ENCODE measurements at places on chromosomes 7 and 10.

- DNase-seq = peak; percentile 28
Measured at GRCh38 chr7:158676171-158676840, 28.3 kb downstream of the NCAPG2 start.

DNA sequence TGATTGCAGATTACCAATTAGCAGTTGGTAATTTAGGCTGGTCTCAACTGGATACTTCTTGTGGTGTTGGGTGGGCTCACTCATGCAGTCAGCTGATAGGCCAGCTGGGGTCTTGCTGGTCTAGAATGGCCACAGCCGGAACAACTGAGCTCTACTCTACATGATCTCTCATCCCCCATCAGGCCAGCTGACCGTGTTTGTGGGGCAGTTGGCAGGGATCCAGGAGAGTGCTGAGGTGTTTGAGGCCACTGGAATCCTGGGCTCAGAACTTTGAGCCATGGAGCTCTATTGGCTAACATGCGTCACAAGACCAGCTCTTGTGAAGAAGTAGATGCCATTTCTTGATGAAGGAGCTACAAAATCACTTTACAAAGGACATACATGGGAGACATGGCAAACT lies 242.4 kb downstream of the GFRA1 start:
- DNase-seq = no peak

DNA sequence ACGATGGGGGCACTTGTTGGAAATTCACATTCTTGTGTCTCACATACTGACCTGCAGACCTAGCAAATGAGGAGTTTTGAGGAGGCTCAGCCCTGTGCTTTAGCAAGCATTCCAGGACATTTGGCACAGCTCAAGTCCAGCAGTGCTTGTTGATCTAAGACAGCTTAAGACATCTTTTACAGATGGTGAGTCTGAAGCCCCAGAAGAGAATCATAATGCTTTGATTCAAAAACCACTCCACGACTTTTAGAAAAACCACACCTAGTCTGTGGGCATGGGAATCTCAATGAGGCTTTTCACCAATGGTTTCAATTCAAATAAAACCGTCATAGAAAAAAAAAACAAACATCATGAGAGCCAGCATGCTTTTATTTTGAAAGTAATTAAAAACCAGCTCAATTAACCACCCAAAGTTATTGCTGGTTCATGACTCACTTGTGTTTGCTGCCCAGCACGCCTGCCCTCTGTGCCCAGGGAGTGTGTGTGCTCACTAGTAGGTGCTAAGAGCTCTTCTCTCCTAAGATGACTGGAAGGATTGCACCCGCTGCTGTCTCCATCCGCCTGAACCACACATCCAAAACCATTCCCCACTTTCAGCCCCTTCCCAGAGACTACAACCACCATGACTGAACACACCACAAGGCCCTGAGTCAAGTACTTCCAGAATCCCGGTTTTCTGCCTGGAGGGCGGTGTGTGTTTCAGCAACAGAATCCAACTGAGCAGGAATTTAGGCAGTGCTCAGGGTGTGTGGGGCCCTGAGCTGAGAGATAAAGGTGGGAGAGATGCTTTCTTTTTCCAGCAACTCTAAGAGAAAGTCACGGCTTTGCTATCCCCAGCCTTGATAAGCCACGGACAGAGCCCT lies 130.2 kb upstream of the ADAM12 start:
- DNase-seq = no peak

- no peak for DNase-seq
Measured at GRCh38 chr10:48285710-48286109, 11.2 kb upstream of the FRMPD2 start.

DNA sequence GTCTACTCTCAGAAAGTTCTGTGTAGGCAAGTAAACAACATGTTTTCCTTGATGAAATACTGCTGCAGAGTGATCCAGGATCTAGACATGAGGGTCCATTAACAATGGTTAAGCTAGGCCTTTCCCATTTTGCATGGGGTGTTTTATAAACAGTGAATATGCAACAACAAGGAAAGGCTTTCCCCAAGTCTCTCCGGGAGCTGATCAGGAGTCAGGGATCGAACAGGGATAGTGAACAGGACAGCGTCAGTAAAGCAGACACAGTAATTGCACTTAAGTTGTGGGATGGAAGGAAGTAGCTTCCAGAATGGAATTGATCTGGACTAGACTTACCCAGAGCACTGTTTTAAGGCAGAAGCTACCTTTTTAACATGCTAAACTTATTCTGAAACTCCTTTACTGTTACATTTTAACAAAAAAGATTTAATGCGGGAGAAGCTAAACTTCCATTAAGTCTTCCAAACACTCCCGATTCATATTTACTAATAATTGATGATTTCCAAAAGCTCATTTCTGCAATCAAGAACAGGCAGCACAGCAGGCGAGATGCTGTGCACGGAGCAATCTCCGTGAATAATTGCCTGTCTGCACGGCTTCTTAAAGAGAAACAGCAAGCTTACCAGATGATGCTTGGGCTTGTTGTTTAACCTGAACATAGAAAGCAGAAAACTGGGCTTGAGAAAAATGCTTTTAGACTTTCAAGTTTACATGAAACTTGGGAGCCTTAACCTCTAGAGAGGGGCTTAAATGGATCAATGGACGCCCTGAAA lies 50.3 kb upstream of the DOCK1 start:
- DNase-seq = no peak

GRCh38 chr10:62433181-62433692 lies 59.1 kb downstream of the ZNF365 start:
- peak; percentile 97 for DNase-seq

- peak; percentile 67 for DNase-seq
Measured at GRCh38 chr7:97179454-97180104, 62.1 kb downstream of the SDHAF3 start.

DNA sequence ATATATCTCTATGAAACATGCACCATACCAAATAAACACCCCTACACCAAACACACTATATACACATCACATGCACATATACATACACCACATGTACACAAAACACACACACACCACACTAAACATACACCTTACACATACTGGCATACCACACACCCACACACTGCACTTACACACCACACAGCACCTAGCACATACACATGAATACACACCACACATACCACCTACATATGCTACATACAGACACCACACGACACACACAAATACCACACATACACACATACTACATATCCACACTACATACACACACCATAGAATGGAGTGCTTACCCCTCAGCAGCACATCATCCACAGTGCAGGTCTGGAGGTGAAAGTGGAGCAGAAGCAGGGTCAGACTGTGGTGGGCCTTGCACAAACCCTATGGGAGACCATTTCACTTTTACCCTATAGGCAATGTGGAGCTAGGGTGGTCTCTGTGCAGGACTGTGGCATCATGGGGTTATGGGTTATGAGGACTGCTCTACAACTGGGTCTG lies 64.6 kb downstream of the WDFY4 start:
- DNase-seq = no peak

DNA sequence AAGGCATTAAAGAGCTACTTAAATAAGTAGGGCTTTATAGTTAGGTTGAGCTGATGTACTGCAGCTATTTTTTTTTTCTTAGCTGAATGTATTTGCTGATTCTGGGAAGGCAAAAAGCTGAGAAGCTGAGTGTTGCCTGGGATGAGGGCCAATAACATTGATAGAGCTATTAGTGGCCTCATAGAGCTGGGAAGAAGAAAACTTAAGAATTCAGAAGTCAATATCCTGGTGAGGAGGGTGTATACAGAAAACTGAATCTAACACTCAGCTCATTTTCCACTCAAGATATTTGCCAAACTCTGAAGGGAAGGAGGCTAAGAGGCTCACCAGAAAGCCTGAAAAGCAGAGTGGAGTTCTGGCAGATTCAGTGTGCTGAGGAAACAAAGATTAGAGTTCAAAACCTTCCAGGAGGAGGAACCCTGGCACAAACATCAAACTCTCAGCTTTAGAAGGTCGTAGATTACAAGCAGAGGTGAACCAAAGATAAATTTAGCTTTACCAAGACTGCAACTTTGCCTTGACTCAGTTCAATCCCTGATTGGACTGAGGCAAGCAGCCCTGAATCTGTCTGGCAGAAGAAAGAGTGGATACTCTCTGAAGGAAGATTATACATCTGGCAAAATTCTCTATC lies 11.3 kb downstream of the PPP1R3C start:
- DNase-seq = peak; percentile 54

GRCh38 chr10:131577786-131578471 lies 266.4 kb upstream of the TCERG1L start:
- DNase-seq = no peak

DNA sequence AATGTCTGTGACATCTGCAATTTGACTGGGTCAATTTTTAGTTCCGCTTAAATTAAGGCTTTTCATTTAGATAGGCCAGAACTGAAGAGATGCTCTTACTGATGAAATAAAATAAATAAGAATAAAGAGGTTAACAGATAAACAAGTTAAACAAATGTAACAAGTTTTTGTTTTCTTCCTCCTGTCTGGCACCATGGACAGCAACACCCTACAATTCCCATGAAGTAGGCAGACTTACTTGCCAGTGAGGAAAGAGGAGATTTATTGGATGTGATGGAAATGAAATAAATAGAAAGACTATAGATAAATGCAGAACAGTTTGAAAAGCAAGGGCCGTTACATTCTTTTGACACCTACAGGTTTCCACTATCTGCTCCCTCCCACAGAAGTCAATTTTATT lies 118.5 kb downstream of the AMPH start:
- DNase-seq = peak; percentile 10

All from astrocyte of the spinal cord (primary cell).